ENCODE measurements at places on chromosomes 11 and 22. TPM values are rescaled to one million over a fixed set of nuclear protein-coding genes. Genes with fewer than 3 reads are reported as not detected.

- no peak for DNase-seq
- H3K4me3 ChIP-seq: no peak overlapping the region
- H3K27me3 ChIP-seq: no peaks in the 10 kb centered on the region
- H3K27ac ChIP-seq: no peak overlapping the region
- H3K4me1 ChIP-seq: no peaks in the 10 kb centered on the region
These were observed 58.8 kb downstream of the ARHGAP8 start for GRCh38 chr22:44811141-44811540.

DNA sequence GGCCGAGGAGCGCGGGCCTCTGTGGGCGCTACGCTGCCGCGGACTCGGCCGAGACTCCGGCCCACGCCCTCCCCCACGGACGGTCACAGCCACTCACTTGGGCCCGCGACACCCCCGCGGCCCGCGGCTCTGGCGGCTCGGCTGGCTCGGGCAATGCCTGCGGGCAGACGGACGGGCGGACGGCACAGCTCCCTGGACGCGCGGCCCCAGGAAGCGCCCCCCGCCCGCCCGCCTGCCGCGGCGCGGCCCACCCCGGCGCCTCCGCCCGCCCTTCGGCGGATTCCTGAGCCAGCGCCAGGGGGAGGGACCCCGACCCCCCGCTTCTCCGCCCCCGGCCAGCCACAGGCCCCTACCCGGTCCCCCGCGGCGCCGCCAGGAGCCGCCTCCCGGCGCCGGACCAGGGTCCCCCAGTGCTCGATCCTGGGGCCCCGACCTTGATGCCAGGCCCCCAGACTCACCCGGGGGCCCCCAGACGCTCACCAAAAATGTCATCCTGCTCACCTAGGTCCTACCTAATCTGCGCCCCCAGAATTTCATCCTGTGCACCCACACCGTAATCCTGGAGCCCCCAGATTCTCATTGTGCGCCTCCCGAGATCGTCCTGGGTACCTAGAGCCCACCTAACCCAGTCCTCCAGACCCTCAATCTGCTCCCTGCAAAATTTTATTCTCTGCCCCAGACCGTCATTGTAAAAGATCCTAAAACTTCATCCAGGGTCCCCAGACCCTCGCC is at the start of gene EFEMP2:
Gene EFEMP2 (minus strand): TSS at position 215 of the 732 bp plus-strand sequence. CDS start 446 bp downstream, outside the sequence.
- H3K4me3 ChIP-seq: peak within 1 kb of the TSS; percentile 46
- no peaks in the 10 kb centered on the region for H3K36me3 ChIP-seq

DNA sequence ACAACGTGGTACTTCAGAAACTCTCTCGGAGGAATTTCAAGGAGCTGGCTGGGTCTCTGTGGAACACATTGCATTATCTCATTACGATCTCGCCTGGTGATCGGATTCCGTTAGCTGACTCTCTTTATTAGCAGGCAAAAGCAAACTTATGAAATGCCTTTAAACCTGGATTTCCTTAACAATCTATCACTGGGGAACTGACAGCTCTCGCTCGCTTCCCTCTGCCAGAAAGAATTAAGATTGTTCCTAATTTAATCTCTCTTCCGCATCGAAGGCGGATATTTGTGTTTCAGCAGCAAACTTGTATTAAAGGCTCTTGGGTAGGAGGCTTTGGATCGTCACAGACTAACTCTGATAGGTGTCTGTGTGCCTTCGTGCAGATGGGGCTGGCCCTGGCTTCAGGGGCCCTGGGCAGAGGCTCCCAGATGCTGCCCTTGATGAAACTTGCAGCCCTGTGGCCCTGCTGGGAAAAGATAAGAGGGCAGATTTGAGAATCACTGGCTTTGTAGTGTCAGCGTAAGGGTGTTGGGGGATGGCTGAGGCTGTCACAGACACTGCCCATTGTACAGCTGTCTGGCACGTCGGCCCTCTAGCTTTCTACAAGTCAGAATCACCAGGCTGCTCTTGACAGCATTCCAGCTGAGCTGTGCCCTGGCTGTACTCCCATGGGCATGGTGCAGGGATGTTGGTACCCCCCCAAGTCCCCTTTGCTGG is 162.2 kb upstream of the NECTIN1 start:
- no peaks in the 10 kb centered on the region for H3K27me3 ChIP-seq
- no peak overlapping the region for H3K4me3 ChIP-seq
- no peaks in the 10 kb centered on the region for H3K36me3 ChIP-seq
- no peak for DNase-seq
- no peaks in the 10 kb centered on the region for H3K4me1 ChIP-seq

DNA sequence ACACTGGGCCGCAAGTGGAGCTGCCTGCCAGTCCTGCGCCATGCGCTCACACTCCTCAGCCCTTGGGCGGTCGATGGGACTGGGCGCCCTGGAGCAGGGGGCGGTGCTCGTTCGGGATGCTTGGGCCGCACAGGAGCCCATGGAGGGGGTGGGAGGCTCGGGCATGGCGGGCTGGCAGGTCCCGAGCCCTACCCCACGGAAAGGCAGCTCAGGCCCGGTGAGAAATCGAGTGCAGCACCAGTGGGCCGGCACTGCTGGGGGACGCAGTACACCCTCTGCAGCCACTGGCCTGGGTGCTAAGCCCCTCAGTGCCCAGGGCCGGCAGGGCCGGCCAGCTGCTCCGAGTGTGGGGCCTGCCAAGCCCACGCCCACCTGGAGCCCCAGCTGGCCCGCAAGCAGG is 328.7 kb upstream of the LRRC4C start:
- H3K27ac ChIP-seq: no peak overlapping the region
- H3K27me3 ChIP-seq: no peaks in the 10 kb centered on the region
- H3K4me3 ChIP-seq: no peak overlapping the region
- DNase-seq: no peak
- H3K4me1 ChIP-seq: no peaks in the 10 kb centered on the region
- H3K36me3 ChIP-seq: no peaks in the 10 kb centered on the region

GRCh38 chr11:43574949-43575912 is 105.3 kb upstream of the HSD17B12 start:
- no peak for DNase-seq
- no peak overlapping the region for H3K27ac ChIP-seq
- no peaks in the 10 kb centered on the region for H3K36me3 ChIP-seq
- peaks cover 26% of the 10 kb centered on the region for H3K27me3 ChIP-seq
- H3K4me1 ChIP-seq: peaks cover 32% of the 10 kb centered on the region

The ISX gene
- total RNA-seq: not detected
